Tibial artery (tissue), 4 donors: ENCODE measurements at places on chromosomes 7 and 10.

GRCh38 chr7:85512790-85513189, 325.9 kb upstream of the SEMA3D start:
- DNase-seq = no peak

DNA sequence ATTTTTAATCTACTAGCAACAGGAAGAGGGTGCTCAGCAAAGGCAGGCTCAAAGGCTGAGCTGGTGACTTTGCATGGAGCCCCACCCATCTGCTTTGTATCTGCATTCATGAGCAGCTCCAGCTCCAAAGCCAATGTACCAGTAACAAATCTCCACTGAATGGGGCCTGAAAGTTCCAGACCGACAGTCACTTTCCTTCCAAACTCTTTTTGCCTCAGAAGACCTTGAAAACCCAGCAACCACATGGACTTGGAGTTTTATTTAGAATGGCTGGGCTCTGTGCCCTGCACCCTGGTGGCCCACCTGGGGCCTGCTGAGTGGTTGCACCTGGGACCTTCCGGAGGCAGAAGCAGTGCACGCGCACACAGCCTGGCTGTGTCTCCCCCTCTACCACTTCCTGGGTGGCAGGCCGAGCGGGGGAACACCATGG, 195.0 kb upstream of the PLXNA4 start:
- no peak for DNase-seq

GRCh38 chr7:47038621-47039020, 543.3 kb downstream of the TNS3 start:
- no peak for DNase-seq

DNA sequence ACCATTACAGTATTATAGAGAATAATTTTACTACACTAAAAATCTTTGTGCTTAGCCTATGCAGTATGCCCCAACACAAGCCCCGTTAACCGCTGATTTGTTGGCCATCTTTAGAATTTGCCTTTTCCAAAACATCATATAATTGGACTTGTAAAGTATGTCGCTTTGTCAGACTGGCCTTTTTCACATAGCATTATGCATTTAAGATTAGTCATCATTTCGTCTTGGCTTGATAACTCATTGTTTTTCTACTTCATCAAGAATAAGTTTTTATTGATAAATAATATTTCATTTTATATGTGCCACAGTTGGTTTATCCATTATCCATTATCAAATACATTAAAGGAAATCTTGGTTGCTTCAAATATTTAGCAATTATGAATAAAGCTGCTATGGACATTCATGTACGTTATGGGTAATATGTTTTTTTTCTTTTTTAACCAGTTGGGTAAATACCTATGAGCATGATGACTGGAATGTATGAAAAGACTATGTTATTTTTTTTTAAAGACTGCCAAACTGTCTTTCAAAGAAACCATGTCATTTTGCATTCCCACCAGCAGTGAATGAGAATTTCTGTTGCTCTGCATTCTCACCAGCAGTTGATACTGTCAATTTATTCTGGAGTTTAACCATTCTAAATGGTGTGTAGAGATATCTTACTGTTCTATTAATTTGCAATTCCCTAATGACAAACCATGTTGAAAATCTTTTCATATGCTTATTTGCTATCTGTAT, 273.1 kb upstream of the KCND2 start:
- DNase-seq = no peak

DNA sequence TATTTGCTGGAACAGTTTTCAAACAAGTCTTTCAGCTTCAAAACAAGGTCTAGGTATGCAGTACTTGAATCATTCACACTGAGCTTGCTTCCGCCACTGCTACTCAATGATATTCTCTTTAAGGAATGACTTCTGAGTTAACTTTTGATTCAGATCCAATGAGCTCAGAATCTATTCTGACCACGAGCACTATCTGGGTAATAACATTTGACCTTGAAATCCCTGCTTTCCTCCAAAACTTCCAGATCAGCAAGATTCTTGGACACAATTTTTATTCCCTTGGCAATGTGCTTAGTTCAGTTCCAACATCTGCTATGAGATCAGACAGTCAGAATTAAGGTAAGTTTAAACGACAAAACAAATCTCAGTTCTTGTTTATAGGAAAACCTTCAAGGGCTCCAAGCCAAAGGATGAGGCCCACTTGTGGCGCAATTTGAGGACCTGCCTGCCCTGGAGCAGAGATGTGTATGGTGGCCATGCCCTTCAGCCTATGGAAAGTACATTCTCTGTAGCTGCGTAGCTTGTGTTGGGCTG, 87.2 kb downstream of the RNF216 start:
- DNase-seq = no peak

GRCh38 chr7:144468990-144469732, 65.7 kb upstream of the NOBOX start:
- no peak for DNase-seq

DNA sequence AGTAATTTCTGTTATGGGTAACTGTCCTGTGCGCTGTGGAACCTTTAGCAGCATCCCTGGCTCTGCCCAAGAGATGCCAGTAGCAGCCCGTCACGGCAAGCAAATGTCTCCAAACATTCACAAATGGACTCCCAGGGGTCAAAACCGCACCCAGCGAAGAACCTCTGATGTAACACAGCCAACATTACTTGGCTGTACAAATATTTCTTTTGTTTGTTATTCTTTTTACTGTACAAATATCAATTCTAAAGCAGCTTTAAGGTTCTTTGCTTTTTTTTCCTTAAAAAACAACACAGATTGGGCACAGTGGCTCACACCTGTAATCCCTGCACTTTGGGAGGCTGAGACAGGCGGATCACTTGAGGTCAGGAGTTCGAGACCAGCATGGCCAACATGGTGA, 182.5 kb downstream of the KMT2E start:
- DNase-seq = no peak

DNA sequence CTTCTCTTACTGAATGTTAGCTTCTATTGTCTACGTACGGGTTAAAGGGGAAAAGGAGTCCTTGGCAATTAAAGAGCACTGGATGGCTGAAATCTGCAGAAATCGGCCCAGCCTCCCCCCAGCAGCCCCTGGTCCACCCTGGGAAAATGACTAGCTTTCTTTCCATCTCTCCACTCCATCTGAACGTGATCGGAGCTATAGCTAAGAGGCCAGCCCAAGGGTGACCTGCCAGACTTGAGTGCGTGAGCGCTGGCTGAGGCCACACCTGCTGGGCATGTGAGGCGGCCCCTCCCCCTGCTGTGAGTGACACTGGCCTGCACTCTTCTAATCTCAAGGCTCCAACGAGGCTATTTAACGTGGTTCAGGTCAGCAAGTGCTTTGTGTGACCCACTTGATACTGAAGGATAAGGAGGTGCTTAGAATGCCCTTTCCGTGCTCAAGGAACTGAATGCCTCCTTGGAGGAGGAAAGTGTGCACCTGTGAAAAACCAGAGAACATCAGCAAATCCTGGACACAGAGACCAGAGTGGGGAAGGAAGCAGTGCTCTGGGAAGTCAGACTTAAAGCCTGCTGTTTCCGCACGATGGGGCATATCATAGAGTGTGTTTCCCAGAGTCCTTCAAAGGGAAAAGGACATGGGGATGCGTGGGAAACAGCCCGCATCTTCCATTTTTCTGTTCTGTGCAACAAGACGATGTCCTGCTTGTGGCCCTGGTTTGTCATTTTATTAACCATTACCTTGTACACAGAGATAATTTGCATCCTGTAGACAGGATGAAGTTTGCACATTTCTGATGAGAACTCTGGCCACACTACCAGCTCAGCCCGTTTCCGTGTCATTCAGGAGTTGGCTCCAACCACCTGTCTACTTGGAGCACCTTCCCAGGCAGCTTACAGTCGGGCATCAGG, 12.5 kb upstream of the MNX1 start:
- peak; percentile 37 for DNase-seq

DNA sequence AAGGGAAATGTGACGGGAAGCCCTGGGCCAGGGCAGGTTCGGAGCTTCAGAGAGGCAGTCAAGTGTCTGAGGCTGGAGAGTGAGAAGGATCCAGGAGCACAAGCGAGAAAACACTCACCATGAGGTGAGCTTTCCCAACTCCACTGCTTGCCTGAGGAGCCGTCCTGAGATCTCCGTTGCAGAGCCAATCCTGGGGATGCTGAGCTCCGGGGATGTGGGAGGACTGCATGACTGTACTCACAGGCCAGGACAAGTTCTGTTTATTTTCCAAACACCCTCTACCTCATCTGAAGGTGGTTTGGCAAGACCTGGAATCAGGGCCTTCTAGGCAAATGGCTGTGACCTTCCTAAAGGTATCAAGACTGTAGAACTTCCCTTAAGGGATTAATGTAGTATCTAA, 38.7 kb downstream of the GLI3 start:
- DNase-seq = no peak

GRCh38 chr7:105316578-105317344, 72.0 kb downstream of the SRPK2 start:
- no peak for DNase-seq

- no peak for DNase-seq
Observed at GRCh38 chr7:11642841-11643240, 189.2 kb downstream of the THSD7A start.
